Tibial nerve (tissue), 4 donors: ENCODE measurements at places on chromosomes 2 and 18. TPM values are rescaled to one million over a fixed set of nuclear protein-coding genes. Genes with fewer than 3 reads are reported as not detected.

- no peaks in the 10 kb centered on the region for H3K27me3 ChIP-seq
- DNase-seq: no peak
- no peak overlapping the region for H3K27ac ChIP-seq
- no peak overlapping the region for H3K4me3 ChIP-seq
- H3K36me3 ChIP-seq: no peaks in the 10 kb centered on the region
These were observed 44.5 kb downstream of the LRATD1 start for GRCh38 chr2:14677039-14677438.

ACKR3 gene
- total RNA-seq: 88.7 TPM

- no peaks in the 10 kb centered on the region for H3K4me1 ChIP-seq
- peaks cover 35% of the 10 kb centered on the region for H3K36me3 ChIP-seq
- DNase-seq: no peak
- no peaks in the 10 kb centered on the region for H3K27me3 ChIP-seq
These were observed 81.9 kb downstream of the MEP1B start for GRCh38 chr18:32271672-32272208.

DNA sequence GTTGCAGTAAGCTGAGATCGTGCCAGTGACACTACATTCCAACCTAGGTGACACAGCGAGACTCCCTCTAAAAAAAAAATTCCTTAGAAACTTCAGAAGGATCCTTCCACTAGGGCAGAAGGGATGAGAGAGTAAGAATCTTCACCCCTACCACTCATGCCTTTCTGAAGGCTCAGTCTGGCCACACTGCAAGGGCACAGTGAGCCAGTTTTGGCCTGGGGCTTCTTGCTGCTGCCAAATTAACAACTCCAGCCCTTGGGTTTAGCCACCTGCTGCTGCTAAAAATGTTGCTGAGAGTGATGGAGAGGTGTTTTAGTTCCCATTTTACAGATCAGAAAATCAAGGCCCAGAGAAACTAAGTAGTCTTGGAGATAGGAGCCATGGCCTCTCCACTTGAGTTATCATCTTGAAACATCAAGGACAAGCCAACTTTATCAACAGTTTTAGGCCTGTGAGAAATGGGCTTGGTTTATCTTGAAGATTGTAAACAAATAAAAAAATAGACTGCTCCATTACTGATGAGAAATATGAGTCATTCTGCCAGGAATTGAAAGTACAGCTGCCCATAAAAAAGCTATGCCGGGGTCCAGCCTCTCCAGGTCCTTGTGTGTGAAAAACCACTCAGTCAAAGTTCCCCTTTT is 31.9 kb upstream of the CASP8 start:
- no peaks in the 10 kb centered on the region for H3K27me3 ChIP-seq
- H3K4me1 ChIP-seq: no peaks in the 10 kb centered on the region
- no peak for DNase-seq
- no peaks in the 10 kb centered on the region for H3K36me3 ChIP-seq

FNDC4 gene
- 7.0 TPM for total RNA-seq

IL18R1 gene
- total RNA-seq: 3.6 TPM

DUSP19 gene
- total RNA-seq: 0.90 TPM
